Suppressor macrophage (primary cell): ENCODE measurements at places on chromosomes 3 and 15.

GRCh38 chr3:111667621-111668239 is 72.6 kb upstream of the ZBED2 start:
- DNase-seq: peak; percentile 97

DNA sequence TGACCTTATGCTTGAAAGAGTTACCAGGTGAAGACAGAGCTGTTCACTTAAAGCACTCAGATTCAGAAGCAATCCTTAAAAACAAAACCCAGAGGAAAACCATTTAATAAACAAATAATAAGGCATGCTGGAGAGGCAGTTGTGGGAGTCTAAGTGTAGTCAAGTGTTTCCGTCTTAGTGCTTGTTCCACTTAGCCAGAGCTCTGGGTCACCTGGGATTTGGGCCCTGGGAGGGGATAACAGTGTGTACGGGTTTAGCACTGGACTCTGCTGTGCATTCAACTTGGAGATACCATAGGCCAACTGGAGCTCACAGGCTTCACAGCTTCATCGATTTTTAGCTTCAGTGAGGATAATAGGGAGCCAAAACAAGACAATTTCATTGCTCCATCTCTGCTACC is 444.6 kb downstream of the CNTN4 start:
- no peak for DNase-seq

DNA sequence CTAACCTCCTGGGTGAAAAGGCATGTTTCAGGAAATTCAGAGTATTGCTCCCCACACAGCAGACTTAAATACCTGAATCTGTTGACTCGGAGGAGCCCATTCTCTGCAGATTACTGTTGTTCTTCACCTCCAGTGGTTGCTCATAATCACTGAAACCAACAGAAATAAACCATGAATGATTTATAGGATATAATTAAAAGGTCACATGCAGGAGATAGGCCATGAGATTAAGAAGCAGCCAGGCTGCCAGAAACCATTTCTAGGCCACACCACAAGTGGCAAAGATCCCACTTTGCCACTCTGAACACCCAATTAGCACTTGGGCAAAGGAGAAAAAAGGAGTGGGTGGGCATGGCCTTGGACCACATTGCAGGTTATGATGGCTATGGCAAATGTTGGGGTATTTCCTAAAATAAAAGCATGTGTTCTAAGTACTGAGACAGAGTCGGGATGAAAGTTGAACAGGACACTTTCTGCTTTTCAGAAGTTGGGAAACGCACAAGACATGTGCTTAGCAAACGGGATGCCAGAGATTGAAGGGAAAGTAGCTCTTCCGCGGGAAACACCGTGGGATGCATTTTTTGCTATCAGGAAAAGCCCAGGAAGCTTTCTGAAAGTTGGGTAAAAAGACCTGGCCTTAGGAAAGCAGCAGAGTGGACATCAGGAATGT is 1.5 kb downstream of the CDC25A start:
- no peak for DNase-seq

- no peak for DNase-seq
Observed at GRCh38 chr3:173913397-173913796, 515.9 kb downstream of the NLGN1 start.

GRCh38 chr3:192929755-192930547 is 12.3 kb upstream of the MB21D2 start:
- DNase-seq: peak; percentile 55

DNA sequence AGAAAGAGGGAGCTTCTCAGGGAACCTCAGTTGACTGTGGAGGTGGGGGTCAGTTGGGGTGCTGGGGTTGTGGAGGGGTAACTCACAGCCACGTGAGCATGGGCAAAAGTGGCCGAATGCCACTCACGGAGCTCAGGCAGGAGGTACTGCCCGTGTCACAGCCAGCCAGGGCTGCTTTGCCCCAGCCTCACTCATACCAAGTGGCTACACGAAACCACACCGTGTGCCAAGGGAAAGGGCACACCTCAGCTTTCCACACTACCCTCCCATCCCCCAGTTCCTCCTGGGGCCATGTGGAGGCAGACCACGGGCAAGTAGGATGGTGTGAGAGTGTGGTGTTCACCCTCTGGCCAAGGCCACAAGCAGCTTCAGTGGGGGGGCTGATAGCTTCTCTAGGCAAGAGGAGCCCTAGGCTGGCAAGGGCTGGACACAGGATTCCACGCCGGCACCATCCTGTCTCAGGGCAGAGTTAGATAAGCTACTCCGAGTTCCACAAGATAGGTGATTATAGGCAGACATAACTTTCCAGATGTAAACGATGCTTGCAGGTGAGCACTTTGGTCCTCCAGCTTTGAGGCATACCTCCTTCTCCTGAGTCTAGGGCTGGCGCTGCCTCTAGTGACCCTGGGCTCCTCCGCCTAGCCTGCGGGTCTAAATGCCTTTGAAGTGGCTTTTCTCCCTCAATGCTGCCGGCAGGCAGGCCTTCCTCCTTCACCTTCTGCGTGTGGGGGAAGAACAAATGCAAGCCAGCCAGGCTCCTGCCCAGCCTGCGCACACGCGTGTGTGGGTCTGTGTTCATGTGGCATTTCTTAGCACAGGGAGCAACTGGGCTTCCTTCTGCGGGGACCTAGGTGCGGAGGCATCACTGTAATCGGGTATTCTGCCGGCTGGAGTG is 25.0 kb downstream of the RGMA start:
- DNase-seq: no peak

- no peak for DNase-seq
Observed at GRCh38 chr15:40543631-40544294, 21.1 kb downstream of the CCDC32 start.

DNA sequence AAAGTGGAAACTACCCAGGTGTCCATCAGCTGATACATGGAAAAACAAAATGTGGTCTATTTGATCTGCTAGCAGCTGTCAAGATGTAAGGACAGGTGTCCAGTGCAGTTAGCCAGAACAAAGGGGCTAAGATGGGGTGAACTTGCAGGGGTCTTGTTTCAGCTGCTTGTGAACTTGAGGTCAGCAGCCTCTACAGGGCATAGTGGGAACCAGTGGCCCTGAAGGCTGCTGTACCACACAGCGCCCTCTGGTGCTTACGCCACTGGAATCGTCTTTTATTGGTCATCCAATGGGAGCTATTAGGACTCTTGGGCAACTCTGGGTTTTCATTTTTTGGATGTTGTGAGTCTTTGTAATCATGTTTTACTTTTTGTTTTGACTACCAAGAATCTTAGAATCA is 62.2 kb upstream of the CTSH start:
- DNase-seq: peak; percentile 85

DNA sequence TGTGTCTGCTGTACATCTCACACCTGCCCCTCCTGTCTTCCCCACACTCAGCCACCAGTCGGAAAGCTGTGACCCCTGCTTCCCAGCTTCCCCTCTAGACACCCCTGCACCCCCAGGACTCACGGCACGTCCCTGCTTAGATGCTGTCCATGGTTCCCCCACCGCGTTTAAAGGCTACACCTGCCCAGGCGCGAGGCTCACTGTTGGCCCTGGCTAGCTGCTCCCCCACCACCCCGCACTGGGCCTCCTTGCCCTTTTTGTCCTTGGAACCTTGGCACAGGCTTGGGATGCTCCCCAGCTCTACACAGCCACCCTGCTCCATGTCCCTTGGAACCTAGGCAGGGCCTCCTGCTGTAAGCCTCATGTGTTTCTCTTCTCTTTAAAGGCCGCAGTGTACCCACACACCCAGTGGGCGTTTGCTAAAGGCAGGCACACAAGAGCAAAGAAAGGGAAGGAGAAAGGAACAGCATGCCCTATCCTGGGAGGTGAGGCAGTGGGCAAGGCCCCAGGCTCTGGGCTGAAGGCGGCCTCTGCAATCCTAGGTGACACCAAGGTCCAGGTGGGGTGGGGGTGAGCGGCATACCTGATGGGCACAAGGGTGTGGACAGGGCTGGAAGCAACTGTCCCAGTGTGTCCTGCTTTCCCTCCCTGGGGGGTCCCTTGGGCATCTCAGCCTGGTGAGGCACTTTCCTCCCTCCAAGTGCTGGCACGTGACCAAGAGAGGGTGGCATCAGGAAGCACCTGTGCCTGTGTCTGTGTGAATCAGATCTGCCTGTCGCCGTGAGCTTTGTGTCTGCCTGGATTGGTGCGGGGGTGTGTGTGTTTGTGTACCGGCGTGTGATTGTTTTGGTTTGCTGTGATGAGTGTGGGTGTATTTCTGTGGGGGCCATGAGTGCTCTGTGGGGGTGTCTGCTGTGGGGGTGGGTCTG is 54.4 kb downstream of the TPRA1 start:
- DNase-seq: peak; percentile 16

GRCh38 chr3:66561367-66561766 is 60.5 kb upstream of the LRIG1 start:
- DNase-seq: no peak

- no peak for DNase-seq
Observed at GRCh38 chr15:45534821-45535220, 12.3 kb upstream of the SLC30A4 start.

DNA sequence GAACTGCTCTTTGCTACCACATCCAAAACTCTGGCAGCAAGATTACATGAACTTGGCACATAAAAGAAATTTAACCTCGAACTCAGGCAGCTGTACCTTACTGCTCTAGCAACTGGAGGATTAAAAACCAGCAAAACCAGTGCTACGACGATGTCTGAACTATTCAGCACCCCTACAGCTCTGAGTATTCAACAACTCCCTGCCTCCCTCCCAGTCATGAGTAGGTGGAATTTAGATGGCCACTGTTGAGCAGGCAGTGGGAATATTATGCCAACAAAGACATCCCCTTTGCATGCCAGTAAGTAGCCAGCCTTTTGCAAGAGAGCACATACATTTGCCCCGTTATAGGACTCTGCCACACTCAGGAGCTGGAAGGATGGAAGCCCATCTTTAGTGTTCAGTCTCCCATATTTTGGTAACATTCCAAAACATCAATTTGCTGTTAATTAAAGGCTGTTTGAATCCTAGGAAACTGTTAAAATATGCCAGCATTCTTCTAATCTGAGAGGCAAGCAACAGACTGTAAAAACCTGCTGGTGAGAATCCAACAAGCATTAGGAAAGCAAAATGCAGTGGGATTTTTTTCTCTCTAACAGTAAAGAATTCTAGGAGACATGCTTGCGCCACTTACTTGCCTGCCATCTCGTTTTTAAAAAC is 85.4 kb downstream of the ZNF385D start:
- DNase-seq: no peak

DNA sequence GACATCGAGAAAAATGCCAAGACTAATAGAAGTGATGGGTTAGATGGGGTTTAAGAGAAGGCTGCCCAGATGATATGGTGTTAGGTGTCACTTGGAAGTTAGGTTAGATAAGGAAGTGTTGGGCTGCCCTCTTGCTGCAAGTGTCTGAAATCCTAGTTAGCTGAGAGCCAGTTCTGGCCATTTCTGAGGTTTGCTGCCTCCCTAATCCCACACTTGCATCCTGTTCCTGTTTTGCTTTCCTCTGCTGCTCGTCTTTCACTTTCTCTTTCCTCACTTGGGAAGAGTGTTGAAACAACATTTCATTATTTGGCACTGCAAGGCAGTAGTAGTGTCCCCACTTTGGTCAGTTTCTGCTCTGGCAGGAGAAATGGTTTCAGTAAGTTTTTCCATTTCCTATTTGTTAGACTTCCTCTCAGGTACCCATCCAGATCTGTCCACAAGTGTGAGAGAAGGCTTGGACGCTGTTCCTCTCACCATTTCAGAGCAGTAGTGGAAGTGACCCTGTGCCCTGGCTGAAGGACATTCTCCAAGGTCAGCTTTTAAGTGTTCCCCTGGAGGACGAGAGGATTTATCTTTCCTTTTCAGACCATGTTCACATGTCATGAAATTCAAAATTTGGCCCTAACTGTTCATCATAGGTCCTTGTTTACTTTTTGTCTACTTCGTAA is 93.3 kb downstream of the ADAMTSL3 start:
- peak; percentile 16 for DNase-seq

GRCh38 chr3:51966486-51966885 is 768 bp downstream of the PCBP4 start:
- DNase-seq: no peak

DNA sequence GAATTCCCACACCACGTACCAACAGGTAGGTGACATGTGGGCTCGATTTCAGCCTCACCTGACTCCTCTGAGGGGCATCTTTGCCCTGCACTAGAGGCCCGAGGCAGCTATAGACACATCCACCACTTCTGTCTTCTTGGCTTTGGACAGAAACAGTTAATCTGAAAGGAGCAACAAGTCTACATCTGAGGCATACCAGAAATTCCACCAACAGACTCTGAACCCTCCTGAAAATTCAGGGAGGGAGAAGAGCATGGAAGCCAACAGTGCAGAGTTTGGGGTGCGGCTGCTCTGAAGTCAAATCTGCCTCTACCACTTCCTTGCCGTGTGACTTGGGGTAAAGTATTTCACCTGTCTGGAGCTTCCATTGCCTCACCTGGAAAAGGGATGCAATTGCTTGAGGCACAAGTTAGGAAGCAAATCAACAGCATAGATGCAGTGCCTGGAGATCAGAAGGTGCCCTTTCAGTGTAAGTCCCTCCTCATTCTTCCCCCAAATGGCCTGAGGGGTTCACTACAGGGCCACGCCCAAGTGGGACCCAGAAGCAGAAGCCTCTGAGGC is 119.8 kb downstream of the SHQ1 start:
- no peak for DNase-seq

DNA sequence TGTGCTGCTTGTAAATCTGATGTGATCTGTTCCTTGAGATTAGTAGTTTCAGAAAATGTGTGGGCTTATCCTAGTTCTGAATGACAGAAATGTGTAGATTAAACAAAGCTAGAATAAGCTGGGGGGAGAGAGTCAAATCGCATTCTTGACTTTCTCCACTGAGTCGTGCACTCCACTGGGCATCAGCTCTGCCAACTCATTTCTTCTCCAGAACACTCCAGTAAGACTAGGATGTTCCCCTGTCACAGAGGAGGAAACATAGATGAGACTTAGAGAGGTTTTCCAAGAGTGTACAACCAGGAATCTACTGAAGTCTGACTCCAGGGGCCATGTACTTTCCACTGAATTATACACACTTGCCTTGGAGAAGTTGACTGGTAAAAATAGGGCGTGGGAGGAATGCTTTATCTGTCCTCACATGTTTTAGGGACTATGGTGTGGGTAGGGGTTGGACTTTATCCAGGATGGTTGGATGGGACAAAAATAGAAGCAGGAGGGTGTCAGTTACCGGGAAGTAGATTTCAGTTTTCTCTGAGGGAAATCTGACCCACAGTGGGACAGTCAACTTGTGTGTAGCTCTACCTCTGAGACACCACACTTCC is 298.2 kb downstream of the UBE2E2 start:
- no peak for DNase-seq

DNA sequence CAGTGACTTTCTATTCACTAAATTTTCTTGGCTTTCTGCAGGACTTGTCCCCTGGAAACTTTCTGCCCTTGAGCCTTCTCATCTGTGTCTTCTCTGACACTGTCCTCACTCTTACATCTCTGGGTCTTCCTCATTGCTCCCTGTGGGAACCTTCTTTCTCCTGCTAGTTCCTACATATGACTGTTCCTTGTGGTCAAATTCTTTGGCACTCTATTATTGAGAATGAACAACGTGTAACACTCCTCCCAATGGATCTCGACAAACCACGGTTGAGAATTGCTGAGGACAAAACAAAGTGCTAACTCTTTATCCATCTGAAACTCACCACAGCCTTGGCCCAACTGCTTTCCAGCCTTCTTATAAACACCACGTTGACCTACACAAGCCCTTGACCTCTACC is 3.5 kb upstream of the FAM81A start:
- DNase-seq: no peak

GRCh38 chr3:39548282-39548681 is 80.8 kb downstream of the MOBP start:
- DNase-seq: no peak
